ENCODE measurements at places on chromosomes 6 and 20.
A peak's percentile ranks its signal among the peaks of the same experiment; 100 is the strongest.

- no peak for DNase-seq
Observed at GRCh38 chr20:51425347-51426106, 117.0 kb downstream of the NFATC2 start.

DNA sequence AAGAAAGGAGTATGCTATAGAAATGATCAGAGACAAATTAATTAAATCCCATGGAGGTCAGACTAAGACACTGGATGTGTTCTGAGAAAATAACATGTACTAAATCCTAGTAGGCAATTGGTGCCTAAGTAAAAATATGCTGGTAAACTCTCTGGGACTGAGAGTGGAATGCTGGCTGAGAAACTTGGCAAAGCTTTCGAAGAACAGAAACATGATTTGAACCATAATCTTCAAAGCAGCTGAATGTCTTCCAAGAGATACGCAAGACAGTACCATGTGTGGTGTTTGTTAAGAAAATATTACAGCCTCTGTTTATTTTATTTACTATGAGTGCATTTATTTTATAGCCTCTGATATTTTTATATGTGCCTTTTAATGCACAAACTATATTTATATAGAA lies 55.2 kb downstream of the EFHC1 start:
- no peak for DNase-seq

GRCh38 chr20:17969884-17970409 lies 1.1 kb downstream of the MGME1 start:
- peak; percentile 93 for DNase-seq

DNA sequence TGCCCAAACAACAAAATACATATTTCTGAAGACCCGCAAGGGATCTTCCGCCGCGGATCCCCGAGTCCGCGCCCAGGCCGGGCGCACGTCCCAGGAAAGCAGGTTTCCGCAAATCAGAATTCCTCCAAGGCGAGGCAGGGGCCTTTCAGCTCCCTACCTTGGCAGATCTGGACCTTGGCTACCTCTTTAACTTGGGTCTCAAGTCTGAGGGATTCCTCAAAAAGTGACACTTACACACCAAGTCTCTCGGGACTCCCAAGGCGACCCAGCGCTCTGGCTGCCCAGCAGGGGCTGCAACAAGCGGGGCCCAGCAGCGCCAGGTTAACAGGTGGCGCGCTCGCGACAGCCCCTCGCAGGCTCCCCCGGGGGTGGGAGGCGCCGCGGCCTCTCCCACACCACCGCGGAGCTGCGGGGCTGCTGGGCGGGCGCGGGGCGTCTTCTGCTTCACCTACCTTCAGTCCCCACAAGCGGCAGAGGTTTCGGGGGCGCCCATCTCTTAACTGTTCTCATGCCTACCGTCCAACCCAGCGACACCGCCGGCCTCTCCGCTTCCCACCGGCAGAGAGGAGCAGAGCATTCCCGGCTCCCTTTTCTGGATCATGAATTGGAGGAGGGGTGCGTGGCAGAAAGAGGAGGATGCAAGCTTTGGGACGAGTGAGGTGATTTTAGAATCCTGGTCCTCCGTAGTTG lies 414 bp downstream of the SIM1 start:
- no peak for DNase-seq

- DNase-seq: no peak
Observed at GRCh38 chr20:33560026-33560425, 70.1 kb downstream of the CBFA2T2 start.

- DNase-seq: no peak
Observed at GRCh38 chr6:36784376-36784636, 54.9 kb downstream of the CPNE5 start.

DNA sequence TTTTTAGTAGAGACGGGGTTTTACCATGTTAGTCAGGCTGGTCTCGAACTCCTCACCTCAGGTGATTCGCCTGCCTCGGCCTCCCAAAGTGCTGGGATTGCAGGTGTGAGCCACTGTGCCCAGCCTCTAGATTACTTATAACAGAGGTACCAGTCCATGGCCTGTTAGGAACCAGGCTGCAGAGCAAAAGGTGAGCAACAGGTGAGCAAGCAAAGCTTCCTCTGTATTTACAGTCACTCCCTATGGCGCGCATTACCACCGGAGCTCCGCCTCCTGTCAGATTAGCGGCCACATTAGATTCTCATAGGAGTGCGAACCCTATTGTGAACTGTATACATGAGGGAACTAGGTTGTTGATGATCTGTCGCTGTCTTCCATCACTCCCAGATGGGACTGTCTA lies 178.0 kb upstream of the SALL4 start:
- DNase-seq: no peak

- DNase-seq: no peak
Observed at GRCh38 chr6:168393126-168393870, 47.7 kb upstream of the SMOC2 start.

- no peak for DNase-seq
Observed at GRCh38 chr20:63098195-63098810, 91.5 kb upstream of the BHLHE23 start.

- DNase-seq: peak; percentile 89
Observed at GRCh38 chr6:27650620-27651370, 177.9 kb upstream of the ZNF184 start.

GRCh38 chr6:140554421-140554820 lies 1180.0 kb upstream of the CITED2 start:
- no peak for DNase-seq

DNA sequence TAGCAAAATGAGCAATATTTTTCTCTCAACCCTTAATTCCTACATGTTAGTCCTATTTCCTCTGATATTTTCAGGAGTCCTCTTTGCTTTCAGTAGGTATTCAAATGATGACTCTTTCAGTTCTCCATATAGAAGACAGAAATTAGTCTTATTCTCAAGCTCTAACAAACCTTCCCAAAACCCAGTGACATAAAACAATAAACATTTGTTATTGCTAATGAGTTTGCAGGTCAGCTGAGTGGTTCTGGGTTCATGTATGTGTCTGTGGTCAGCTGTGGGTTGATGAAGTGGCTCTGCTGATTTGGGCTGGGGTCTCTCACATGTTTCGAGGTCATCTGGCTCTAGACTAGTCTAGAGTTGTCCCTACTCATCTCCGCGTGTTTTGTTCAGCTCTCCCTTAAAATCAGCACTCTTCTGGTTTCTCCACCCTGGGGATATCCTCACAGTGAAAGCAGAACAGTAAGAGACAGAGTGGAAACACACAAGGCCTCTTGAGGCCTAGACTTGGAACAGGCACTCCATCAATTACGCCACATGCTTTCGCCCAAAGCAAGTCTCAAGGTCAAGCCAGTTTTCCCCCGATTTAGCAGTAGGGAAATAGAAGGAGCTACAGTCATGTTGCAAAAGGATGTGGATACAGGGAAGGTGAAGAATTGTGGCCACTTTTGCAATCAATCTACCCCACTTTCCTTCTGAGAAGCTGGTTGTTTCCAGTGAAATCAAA lies 273.0 kb downstream of the PLCB1 start:
- no peak for DNase-seq

- DNase-seq: peak; percentile 70
Observed at GRCh38 chr20:1489764-1490436, 1.3 kb downstream of the SIRPB2 start.

- no peak for DNase-seq
Observed at GRCh38 chr20:4111440-4112411, 96.4 kb upstream of the RNF24 start.

DNA sequence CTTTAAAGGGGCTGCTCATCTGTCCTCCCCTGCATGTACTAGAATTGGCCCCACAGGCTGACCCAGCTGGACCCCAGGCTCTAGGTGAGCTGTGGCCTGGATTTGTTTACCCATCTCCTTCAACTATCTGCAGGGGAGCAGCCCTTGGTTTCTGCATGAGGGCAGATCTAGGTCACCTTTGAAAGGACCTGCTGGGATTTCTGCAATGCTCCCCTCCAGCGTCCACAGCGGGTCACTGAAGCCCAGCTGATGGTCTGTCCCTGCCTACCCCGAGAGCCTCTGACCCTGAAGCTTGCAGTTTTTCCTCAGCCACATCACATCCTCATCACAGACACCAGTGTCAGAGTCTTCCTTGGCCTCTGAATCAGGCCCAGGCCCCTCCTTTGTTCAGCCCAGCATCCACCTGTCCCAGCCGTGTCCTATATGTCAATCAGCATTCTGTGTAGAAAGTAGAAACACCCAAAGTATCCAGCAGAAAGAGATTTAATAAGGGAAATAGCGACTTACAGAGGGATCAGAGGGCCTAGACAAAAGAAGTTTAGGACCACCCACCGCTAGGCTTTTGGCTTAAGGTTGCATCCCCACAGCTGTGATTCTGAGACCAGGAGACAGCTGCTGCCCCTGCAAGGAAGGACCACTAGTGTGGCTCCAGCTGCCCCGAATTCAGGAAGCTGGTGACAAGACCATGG lies 243.1 kb downstream of the LRFN2 start:
- DNase-seq: no peak

- no peak for DNase-seq
Observed at GRCh38 chr6:143146186-143146851, 85.6 kb downstream of the AIG1 start.

GRCh38 chr6:158847012-158847529 lies 27.9 kb upstream of the EZR start:
- DNase-seq: no peak

- DNase-seq: no peak
Observed at GRCh38 chr6:131303338-131303930, 168.2 kb downstream of the AKAP7 start.

DNA sequence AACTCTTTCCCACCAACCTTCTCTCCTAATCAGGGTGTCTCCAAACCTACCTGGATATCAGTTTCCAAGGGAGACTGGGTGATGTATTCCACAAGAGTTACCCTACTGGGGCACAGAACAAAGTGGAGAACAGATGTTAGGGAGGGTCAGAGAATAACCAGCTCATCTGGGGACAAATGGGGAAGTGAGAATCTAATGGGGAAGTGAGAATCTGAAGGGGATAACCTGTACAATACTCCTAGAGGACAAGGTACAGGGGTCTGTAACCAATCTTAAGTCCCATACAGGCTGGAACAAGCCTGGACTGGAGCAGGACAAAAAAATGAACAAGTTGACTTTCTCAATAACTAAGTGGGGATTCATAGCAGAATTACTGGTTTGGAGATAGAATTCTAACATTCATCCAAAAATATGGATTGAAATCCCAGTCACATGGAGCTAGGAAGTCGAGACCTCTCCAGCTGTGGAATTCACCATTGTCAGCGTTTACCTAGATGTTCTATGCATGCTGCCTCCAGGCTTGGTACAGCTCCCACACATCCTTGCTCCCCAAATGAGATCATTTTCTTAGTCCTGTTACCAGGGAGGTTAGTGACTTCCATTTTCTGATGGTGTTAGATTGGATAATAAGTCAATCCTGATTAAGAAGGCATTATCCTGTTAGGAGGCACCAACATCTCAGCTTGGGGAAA lies 214.8 kb upstream of the MOCS1 start:
- DNase-seq: peak; percentile 7

GRCh38 chr20:10079964-10080363 lies 45.2 kb downstream of the ANKEF1 start:
- DNase-seq: no peak

DNA sequence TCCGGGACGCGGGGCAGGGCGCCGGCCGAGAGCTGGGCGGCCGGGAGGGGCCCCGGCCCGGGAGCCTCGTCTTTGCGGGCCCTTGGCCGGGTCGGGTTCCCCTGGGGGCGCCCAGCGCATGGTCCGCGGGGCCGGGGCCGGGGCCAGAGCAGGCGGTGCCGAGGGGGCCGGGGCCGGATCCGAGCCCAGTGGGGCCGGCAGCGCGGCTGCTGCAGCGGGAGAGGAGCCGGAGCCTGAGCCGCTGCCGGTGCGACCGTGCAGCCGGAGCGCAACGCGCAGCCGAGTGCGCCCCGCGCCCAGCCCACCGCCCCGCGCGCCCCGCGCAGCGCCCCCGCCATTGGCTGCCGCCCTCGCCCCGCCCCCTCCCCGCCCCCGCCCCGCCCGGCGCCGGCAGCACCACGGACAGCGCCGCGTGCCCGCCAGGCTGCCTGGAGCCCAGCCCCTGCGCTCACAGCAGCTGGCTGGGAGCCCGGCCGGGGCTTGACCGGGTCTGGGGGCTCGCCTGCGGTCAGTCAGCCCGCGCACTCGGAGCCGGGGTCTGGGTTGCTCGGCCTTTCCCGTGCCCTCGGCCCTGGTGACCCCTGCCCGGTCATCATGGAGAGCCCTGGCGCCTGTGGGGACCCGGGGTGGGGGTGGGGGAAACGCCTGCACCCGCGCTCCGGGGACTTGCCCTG lies at the start of gene HRH3:
Gene HRH3 (minus strand): TSS at position 287 of the 674 bp plus-strand sequence. CDS start 308 bp downstream, outside the sequence.
- peak; percentile 72 for DNase-seq

GRCh38 chr20:64079273-64080012 lies at the start of gene RGS19:
RGS19 (minus strand) TSS chr20:64079518; CDS start chr20:64076886, 2,632 bp downstream.
- DNase-seq: peak; percentile 91

DNA sequence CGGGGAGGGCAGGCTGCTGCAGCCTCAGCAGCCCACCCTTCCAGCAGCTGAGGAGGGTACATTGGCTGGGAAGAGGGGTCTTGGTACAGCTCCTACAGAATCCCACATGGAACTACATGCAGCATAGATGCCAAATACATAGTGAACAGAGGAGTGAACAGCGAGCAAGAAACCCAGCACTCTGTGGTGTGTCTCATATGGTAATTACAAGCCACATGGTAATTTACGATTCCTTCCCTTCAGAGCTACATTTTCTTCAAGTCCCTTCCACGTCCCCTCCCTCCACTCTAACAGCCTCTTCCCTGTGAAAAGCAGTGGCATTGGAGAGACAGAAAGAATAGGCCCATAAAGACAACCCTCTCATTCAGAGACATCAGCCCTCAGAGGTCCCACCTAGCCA lies 167.7 kb downstream of the SYNDIG1 start:
- no peak for DNase-seq

DNA sequence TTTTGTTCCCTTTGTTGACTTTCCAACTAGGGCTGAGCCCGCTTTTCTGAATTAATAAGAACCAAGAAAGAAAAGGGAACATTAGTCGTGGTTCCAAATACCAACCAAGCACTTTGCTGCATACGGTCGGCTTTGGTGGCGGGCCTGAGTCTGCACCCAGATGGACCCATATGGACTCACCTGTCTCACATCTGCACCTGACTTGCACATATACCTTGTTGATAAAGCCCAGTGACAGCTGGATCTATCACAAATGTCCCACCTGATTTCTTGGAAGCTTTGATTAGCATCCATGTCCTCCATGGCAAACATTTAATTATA lies 39.0 kb downstream of the TPD52L1 start:
- DNase-seq: no peak

- DNase-seq: no peak
Observed at GRCh38 chr6:16067568-16067967, 61.3 kb upstream of the MYLIP start.

DNA sequence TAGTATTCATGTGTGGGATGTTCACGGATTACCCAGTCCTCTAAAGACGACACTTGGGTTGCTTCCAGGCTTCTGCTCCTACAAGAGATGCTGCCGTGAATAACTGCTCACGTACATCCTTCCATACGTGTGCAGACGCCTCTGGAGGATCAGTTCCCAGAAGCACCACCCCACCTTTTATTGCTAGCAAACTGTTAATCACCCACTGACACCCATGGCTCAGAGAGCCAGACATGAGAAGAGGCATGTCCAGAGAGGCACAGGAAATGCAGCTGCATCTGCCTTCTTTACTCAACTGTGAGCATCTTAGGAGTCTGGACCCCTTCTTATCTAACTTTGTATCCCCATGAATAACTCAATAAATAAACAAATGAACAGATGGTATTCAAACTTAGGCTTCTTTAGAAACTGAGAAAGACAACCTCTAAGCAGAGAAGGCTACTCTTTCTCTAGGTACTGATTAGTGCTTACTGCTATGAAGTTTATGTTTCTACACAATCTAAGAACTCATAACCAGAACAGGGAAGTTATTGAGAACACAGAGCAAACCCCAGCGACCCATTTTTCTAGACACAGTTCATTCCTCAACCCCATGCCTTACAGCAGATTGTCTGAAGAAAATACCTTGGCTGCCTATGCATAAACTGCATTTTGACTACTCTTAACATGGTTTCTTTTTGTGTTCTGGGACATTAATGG lies 228.7 kb upstream of the RREB1 start:
- DNase-seq: no peak

- no peak for DNase-seq
Observed at GRCh38 chr6:170207586-170208181, 83.2 kb downstream of the DLL1 start.
